ENCODE measurements at places on chromosomes 4 and X.

GRCh38 chr4:40613456-40613855, 16.2 kb downstream of the RBM47 start:
- peaks cover 7% of the 10 kb centered on the region for H3K4me1 ChIP-seq
- no peak overlapping the region for H3K4me3 ChIP-seq
- no peaks in the 10 kb centered on the region for H3K27me3 ChIP-seq
- DNase-seq: no peak
- no peak overlapping the region for H3K27ac ChIP-seq

DNA sequence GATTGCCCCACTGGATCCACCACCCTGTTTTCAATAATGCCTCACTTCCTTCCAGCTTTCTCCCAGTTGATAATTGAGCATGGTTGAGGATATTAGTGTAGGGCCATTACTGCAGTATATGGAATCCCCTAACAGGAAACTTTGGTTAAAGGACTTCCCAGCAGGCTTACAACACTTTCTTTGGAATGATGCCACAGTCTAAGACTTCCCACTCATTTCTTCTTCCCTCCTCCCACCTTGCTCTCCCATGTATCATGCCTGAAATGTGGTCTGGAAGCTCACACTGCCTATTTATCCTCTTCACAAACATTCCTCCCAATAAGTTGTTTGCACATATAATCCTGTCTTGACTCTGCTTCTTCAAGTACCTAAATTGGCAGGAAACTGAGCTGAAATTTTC, 863.3 kb downstream of the CENPC start:
- DNase-seq: no peak
- H3K27me3 ChIP-seq: no peaks in the 10 kb centered on the region
- H3K27ac ChIP-seq: no peak overlapping the region
- no peak overlapping the region for H3K4me3 ChIP-seq

- no peaks in the 10 kb centered on the region for H3K36me3 ChIP-seq
- H3K4me1 ChIP-seq: no peaks in the 10 kb centered on the region
- no peak overlapping the region for H3K4me3 ChIP-seq
Measured at GRCh38 chrX:17967888-17968287, 106.8 kb upstream of the RAI2 start.

DNA sequence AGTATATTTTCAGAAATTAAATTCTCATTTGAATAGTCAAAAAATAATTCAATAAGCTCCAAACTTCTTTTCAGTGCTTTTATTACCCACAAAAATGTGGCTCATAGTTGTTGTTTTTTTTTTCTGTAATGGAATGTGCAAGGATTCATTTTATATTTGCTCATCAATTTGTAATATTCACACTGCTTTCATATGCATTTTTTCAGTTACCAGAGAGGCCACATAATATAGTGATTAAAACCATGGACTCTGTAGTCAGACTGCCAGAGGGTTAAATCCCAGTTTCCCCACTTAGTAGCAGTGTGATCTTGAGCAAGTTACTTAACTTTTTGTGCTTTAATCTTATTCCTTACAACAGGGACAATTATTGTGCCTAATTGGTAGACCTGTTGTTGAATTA, 64.5 kb downstream of the FAM9B start:
- H3K4me3 ChIP-seq: no peak overlapping the region
- no peaks in the 10 kb centered on the region for H3K36me3 ChIP-seq
- no peaks in the 10 kb centered on the region for H3K27me3 ChIP-seq

DNA sequence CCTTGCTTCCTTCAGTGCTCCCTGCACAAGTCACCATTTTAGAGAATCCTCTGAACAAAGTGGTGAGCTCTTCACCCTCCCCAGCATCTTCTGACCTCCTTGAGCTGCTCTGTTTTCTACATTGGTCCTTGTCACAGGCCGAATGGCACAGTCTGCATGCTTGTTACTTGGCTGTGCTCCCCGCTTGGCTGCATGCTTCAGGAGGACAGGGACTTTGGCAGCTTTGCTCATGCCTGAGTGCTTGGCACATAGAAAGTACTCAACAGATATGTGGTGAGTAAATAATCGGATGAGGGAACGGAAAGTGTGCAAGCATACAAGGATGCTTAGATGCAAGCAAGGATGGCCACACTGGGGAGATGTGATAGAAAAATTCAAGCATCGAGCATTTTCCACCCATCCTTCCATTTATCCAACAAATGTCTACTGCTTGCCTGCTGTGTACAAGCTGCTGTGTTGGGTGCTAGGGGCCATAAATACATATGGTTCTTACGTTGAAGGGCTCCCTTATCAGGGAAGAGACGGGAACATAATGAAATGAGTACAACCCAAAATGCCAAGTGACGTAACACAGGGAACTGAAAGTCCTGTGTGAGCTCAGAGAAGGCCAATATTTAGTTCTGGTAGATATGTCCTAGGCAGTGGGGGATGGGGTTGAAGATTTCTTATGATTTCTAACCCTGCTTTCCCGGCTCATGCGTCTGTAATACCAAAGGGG, 31.2 kb downstream of the SLC2A9 start:
- DNase-seq: peak; percentile 6
- H3K4me3 ChIP-seq: no peak overlapping the region
- H3K27me3 ChIP-seq: no peaks in the 10 kb centered on the region
- no peak overlapping the region for H3K27ac ChIP-seq
- H3K4me1 ChIP-seq: no peaks in the 10 kb centered on the region

- no peaks in the 10 kb centered on the region for H3K27me3 ChIP-seq
- no peaks in the 10 kb centered on the region for H3K36me3 ChIP-seq
- no peak overlapping the region for H3K27ac ChIP-seq
- no peak for DNase-seq
Measured at GRCh38 chr4:156326246-156326645, 372.6 kb upstream of the CTSO start.

DNA sequence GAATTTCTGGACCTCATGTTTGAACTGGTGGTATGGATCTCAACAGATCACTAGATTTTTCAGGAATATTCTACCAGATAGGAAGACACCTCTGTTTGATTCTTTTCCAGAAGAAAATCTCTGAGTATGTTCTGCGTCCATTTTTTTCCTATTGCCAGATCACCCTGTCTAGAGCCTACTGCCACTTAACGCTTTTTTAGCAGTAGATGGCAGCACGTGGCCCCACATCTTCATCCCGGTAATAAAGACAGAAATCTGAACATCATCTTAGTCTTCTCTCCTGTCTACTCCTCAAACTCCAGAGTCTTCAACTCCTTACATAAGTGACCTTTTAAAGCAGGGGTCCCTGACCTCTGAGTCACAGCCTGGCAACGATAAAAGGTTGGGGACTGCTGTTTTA, 184.7 kb downstream of the TMA16 start:
- no peaks in the 10 kb centered on the region for H3K27me3 ChIP-seq
- no peak for DNase-seq
- H3K27ac ChIP-seq: no peak overlapping the region
- no peaks in the 10 kb centered on the region for H3K4me1 ChIP-seq
- H3K36me3 ChIP-seq: no peaks in the 10 kb centered on the region

GRCh38 chr4:185697488-185697887, 114.5 kb downstream of the SORBS2 start:
- no peak overlapping the region for H3K4me3 ChIP-seq
- no peak for DNase-seq
- H3K36me3 ChIP-seq: no peaks in the 10 kb centered on the region
- H3K27me3 ChIP-seq: no peaks in the 10 kb centered on the region
- no peak overlapping the region for H3K27ac ChIP-seq

GRCh38 chrX:103565197-103565596, 20.1 kb upstream of the TCEAL4 start:
- H3K27me3 ChIP-seq: no peaks in the 10 kb centered on the region
- no peaks in the 10 kb centered on the region for H3K4me1 ChIP-seq
- DNase-seq: no peak
- H3K27ac ChIP-seq: no peak overlapping the region

DNA sequence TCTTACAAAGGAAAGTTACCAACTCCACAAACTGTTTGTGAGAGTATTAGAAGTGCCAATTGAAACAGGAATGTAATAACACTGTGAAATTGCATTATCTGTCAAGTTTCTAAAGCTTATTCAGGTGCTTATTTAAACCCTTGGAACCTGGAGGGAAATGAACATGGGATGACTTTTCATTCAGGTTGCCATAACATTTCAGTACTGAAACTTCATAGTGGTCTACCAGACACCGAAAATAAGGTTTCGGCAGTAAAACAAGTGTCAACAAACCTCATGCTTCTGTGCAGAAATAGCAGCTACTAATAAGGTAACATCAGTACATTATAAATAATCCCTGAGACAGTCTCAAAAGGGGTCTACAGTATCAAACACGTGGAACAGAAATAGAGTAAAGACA, 890.7 kb upstream of the INTU start:
- peaks cover 2% of the 10 kb centered on the region for H3K4me1 ChIP-seq
- H3K4me3 ChIP-seq: no peak overlapping the region
- no peak for DNase-seq
- H3K36me3 ChIP-seq: no peaks in the 10 kb centered on the region
- no peak overlapping the region for H3K27ac ChIP-seq
- no peaks in the 10 kb centered on the region for H3K27me3 ChIP-seq

GRCh38 chr4:120105472-120105871, 38.8 kb upstream of the MAD2L1 start:
- no peak overlapping the region for H3K27ac ChIP-seq
- no peaks in the 10 kb centered on the region for H3K36me3 ChIP-seq
- H3K4me3 ChIP-seq: no peak overlapping the region

DNA sequence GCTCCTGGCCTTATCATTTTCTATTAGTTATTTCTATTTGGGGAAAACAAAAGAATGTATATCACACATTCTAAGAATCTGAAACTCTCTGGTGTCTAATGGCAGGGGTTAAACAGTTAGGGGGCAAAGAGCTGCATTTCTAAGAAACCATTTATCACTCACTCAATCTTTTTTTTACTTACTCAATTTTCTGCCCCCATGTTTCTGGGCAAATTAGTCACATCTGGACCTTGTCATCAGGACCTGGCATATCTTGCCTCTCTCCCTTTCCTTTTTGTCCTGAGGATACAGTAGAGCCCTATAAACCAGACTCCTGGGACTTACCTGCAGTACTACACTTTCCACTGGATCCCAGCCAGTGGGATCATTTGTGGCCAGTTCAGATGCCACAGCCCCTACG, 89.1 kb downstream of the ANXA3 start:
- H3K27ac ChIP-seq: no peak overlapping the region
- no peak overlapping the region for H3K4me3 ChIP-seq
- H3K4me1 ChIP-seq: no peaks in the 10 kb centered on the region

DNA sequence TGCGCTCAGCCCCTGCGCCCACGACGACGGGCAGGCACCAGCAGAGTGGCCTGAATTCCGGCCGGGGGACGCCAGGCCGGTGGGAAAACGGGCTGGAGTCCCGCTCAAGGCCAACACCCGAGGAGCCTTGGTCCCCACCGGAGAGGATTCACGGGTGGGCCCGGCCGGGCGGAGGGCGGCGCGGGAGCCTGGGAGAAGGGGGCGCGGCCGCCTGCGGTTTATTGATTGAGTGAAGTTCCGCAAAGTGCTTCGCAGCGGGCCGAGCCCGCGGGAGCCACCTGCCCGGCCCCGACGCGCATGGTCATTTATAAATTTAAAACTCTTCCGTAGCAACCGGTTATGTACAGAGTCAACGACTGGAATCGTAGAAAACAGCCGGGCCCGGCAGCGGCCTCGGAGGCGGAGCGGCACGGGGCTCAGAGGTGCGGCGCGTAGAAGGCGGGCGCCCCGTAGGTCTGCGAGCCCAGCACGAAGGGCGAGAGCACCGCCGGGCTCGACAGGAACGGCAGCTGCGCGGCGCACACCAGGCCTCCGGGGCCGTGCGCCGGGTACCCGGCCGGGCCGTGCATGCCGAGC, 3.6 kb downstream of the NKX1-1 start:
- DNase-seq: no peak
- H3K27me3 ChIP-seq: peaks cover 2% of the 10 kb centered on the region
- no peak overlapping the region for H3K4me3 ChIP-seq
- H3K27ac ChIP-seq: no peak overlapping the region
- no peaks in the 10 kb centered on the region for H3K36me3 ChIP-seq

GRCh38 chrX:119427024-119427794, 28.1 kb downstream of the SLC25A43 start:
- no peaks in the 10 kb centered on the region for H3K27me3 ChIP-seq
- no peak for DNase-seq
- no peak overlapping the region for H3K4me3 ChIP-seq
- H3K36me3 ChIP-seq: no peaks in the 10 kb centered on the region

GRCh38 chrX:135516376-135516775, 4.1 kb upstream of the INTS6L start:
- H3K27me3 ChIP-seq: no peaks in the 10 kb centered on the region
- no peak overlapping the region for H3K27ac ChIP-seq
- peaks cover 3% of the 10 kb centered on the region for H3K4me1 ChIP-seq
- H3K36me3 ChIP-seq: no peaks in the 10 kb centered on the region
- no peak for DNase-seq
- no peak overlapping the region for H3K4me3 ChIP-seq

- H3K4me3 ChIP-seq: no peak overlapping the region
- H3K27ac ChIP-seq: no peak overlapping the region
- no peaks in the 10 kb centered on the region for H3K4me1 ChIP-seq
Measured at GRCh38 chr4:181952478-181952877, 290.7 kb upstream of the TENM3 start.

DNA sequence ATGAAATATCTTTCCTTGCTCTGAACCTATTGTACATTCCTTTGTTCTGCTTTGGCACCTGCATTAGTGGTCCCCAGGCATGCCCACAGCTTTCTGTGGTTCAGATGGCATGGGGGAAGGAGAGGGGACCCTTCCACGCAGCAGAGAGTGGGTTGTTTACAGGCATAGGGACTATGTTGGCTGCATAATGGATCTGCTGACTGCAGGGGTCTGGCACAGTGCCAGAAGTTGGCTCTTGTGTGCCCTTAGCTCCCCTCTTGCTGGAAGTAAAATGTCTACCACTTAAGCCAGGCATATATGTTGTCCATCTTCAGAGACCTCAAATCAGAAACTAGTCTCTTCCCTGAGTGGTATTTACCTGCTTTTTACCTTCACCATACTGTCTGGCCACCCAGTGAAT, 651.9 kb upstream of the PCDH7 start:
- H3K4me3 ChIP-seq: no peak overlapping the region
- no peak overlapping the region for H3K27ac ChIP-seq
- DNase-seq: no peak
- H3K36me3 ChIP-seq: no peaks in the 10 kb centered on the region
- no peaks in the 10 kb centered on the region for H3K4me1 ChIP-seq
- no peaks in the 10 kb centered on the region for H3K27me3 ChIP-seq

- H3K36me3 ChIP-seq: no peaks in the 10 kb centered on the region
- no peak for DNase-seq
- no peak overlapping the region for H3K27ac ChIP-seq
- no peak overlapping the region for H3K4me3 ChIP-seq
- H3K27me3 ChIP-seq: no peaks in the 10 kb centered on the region
Measured at GRCh38 chrX:115259238-115259875, 25.5 kb upstream of the LRCH2 start.

DNA sequence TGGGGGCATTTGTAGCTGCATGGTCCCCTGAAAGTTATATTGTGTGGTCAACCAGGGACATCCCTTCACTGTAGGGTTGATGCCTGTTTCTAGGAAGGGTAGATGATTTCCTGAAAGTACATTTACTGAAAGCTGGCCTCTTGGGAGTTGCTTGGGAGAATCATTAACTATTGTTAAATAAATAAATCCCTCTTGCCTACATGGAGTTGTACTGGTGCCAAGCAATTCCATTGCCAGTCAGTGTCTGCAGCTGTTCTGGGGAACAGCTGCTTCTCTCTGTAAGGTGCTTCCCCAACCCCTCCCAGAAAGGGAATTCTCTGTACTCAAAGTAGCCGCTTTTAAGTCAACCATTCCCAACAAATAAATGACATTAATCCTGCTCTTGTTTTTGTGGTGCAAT, 51.1 kb downstream of the C4orf51 start:
- no peaks in the 10 kb centered on the region for H3K27me3 ChIP-seq
- H3K4me3 ChIP-seq: no peak overlapping the region
- no peak overlapping the region for H3K27ac ChIP-seq
